ENCODE measurements at places on chromosomes 2 and 18.
A peak's percentile ranks its signal among the peaks of the same experiment; 100 is the strongest.

GRCh38 chr2:224658780-224659405, 57.3 kb downstream of the CCDC195 start:
- no peak overlapping the region for H3K27ac ChIP-seq
- H3K4me3 ChIP-seq, result no peak overlapping the region
- no peaks in the 10 kb centered on the region for H3K4me1 ChIP-seq
- no peaks in the 10 kb centered on the region for H3K27me3 ChIP-seq

DNA sequence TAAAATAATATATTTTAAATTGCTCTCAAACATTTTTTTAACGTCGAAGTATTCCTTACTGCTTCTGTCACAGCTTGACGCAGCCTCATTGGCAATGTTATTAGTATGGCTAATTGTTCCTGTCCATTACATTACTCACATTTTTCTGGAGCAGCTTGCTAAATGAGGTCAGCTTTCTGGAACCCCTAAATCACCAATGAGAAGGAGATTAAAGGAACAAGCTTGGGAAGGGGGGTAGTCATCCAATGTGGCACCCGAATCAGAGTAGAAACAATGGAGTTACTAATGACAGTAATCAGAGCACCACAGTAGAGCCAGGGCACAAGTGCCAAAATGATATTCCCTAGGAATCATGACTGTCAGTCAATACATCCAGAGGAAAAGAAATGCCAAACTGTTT, 5.1 kb downstream of the NEUROD1 start:
- H3K27ac ChIP-seq, result no peak overlapping the region
- peaks cover 20% of the 10 kb centered on the region for H3K4me1 ChIP-seq
- H3K27me3 ChIP-seq, result peaks cover 42% of the 10 kb centered on the region
- H3K36me3 ChIP-seq, result peaks cover 4% of the 10 kb centered on the region
- no peak overlapping the region for H3K4me3 ChIP-seq

GRCh38 chr18:64678048-64678447, 529.2 kb upstream of the LINC00305 start:
- H3K4me3 ChIP-seq, result no peak overlapping the region
- no peaks in the 10 kb centered on the region for H3K27me3 ChIP-seq
- H3K36me3 ChIP-seq, result no peaks in the 10 kb centered on the region
- H3K4me1 ChIP-seq, result no peaks in the 10 kb centered on the region
- H3K27ac ChIP-seq, result no peak overlapping the region
- DNase-seq, result no peak

DNA sequence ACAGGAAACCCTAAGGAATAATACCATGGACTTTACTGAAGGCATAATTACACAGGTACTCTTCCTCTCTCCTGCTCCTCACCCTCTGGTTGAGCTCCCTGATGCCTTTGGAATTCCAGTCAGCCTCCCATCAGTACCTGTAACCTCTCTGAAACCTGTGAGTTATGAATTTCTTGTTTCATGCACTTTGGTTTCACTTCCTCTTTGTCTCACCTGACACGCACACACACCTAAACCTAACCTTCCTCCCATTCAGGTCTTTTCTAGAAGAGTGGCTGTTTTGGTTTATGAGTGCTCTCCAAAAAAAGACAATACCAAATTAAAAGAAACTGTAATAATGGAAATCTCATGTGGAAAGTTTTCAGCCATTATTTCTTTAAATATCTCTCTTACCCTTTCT, 451.3 kb upstream of the VWC2L start:
- H3K4me3 ChIP-seq, result no peak overlapping the region
- H3K36me3 ChIP-seq, result no peaks in the 10 kb centered on the region

- no peak overlapping the region for H3K27ac ChIP-seq
- no peak overlapping the region for H3K4me3 ChIP-seq
- H3K4me1 ChIP-seq, result no peaks in the 10 kb centered on the region
- H3K36me3 ChIP-seq, result no peaks in the 10 kb centered on the region
- no peaks in the 10 kb centered on the region for H3K27me3 ChIP-seq
These were observed 328.9 kb upstream of the NT5C1B start for GRCh38 chr2:18918280-18918679.

GRCh38 chr2:217842017-217842416, 160.8 kb downstream of the TNS1 start:
- H3K4me1 ChIP-seq, result no peaks in the 10 kb centered on the region
- no peak overlapping the region for H3K27ac ChIP-seq
- no peak overlapping the region for H3K4me3 ChIP-seq

DNA sequence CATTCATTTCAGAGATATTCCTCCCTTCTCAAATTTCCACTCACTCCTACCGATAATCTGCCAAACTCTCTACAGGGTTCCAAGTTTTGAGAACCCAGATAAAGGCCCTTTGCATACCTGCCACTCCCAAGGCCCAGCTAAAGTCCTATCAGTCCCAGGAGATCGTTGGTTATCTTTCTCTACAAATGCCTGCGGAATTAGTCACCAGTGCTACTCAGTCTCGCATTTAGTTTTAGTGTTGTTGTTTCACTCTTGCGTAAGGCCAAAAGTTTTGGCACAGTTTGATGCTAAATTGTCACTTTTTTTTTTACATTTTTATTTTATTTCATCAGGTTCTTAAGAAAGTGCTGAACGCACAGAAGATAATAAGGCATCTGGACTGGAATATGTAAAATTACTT, 29.2 kb upstream of the SETBP1 start:
- H3K27ac ChIP-seq, result no peak overlapping the region
- no peak overlapping the region for H3K4me3 ChIP-seq
- no peak for DNase-seq
- H3K36me3 ChIP-seq, result no peaks in the 10 kb centered on the region
- no peaks in the 10 kb centered on the region for H3K27me3 ChIP-seq
- no peaks in the 10 kb centered on the region for H3K4me1 ChIP-seq

GRCh38 chr2:20454036-20454981, 7.4 kb downstream of the RHOB start:
- H3K4me1 ChIP-seq, result peaks cover 2% of the 10 kb centered on the region
- no peak overlapping the region for H3K4me3 ChIP-seq
- H3K36me3 ChIP-seq, result no peaks in the 10 kb centered on the region
- DNase-seq, result no peak

DNA sequence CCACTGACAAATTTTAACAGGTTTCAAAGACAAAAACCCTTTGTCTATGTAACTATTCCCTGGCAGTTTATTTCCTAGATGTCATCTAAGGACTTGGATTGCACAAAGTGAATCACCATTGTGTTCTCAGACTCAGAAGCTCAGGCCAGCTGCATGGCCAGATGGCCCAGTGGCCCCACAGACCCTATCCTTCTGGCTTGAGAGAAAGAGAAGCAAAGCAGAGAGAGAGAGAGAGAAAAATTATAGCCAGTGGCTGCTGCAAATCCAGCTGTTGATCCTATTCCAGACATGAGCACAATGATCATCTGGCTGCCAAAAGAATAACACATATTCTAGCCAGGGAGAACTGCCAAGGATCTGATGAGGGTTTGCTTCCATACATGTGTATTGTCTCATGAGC, 25.8 kb downstream of the CTLA4 start:
- no peak overlapping the region for H3K27ac ChIP-seq
- peaks cover 43% of the 10 kb centered on the region for H3K4me1 ChIP-seq
- H3K27me3 ChIP-seq, result no peaks in the 10 kb centered on the region
- no peak overlapping the region for H3K4me3 ChIP-seq
- peaks cover 4% of the 10 kb centered on the region for H3K36me3 ChIP-seq

- peaks cover 10% of the 10 kb centered on the region for H3K27me3 ChIP-seq
- no peak overlapping the region for H3K27ac ChIP-seq
- H3K36me3 ChIP-seq, result no peaks in the 10 kb centered on the region
- DNase-seq, result no peak
These were observed 21.6 kb upstream of the TMEM17 start for GRCh38 chr2:62527478-62528210.

DNA sequence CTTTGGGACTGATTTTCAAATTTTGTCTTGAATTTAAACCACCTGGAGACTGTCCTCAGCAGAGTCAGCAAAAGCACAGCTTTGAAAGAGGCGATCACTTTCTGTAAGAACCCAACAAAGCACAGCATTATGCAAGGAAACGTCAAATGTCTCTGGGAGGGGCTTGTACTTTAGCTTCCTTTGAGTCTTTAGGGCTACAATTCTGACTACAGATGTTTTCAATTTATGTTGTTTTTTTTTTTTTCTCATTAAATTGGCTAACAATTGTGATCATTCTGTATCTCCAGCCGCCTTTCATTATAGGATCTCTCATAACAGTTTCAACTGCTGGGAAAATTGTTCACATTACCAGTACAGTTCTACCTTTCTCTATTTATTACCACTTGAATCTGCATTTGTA, 48.3 kb downstream of the COL3A1 start:
- DNase-seq, result no peak
- no peak overlapping the region for H3K4me3 ChIP-seq
- H3K27me3 ChIP-seq, result no peaks in the 10 kb centered on the region
- no peak overlapping the region for H3K27ac ChIP-seq
- H3K4me1 ChIP-seq, result no peaks in the 10 kb centered on the region

DNA sequence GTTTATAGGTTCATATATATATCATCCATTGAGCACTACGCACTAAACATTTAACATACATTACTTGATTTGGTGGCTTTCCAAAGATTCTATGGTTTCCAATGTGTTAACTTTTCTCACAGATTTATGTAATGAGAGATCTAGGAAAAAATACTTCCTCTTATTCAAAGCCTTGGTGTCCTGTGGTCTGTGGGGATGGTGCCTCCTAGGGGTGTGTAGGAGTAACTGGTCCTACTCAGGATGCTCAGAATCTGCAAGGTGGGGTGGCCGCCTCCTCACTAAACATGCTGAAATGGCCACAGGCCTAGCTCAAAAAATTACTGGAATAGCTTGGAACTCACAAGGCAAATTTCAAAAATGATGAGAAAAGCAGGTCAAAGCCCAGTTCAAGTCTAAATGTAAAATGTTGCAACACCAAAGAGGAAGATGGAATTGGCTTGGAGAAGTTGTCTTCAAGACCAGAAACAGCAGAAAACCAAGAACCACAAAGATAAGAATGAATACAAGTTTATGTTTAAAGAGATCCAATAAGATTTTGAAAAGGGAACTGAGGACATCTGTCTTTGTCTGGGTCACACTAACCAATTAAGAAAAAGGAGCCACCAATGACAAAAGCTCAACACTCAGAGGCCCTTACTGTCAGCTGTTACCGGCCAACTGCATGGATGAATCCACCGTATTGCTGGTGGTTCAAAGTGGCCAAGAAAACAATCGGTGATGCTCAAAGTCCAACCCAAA, 11.5 kb downstream of the GPR55 start:
- H3K4me3 ChIP-seq, result no peak overlapping the region
- H3K4me1 ChIP-seq, result peaks cover 10% of the 10 kb centered on the region
- peak; percentile 39 for DNase-seq
- peaks cover 3% of the 10 kb centered on the region for H3K36me3 ChIP-seq
- peaks cover 23% of the 10 kb centered on the region for H3K27me3 ChIP-seq
- no peak overlapping the region for H3K27ac ChIP-seq

DNA sequence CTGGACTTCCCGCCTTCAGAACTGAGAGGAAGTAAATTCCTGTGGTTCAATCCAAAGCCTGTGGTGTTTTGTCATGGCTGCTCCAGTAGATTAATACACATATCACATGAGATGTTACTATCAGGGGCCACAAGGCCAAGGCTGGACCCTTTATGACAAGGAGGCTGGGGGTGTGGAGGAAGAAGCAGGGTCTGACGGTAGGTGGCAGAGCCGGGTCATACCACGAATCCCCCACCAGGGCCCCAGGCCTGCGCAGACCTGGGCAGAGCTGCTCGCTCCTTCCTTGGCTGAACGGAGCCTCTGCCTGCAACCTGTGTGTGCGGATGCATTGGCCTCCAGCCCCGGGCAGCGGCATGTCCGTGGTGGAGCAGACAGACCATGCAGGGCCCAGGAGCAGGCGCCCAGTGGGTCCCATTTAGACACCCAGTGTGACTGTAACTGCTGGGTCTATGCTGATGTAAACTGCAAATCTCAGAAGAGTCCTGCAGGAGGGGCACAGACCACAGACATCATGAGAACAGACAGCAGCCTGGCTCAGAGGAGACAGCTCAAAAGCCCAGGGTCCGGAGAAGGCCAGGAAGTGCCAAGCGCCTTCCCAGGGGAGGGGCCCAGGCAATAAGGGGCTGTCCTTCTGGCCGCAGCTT, 155.2 kb downstream of the PXDN start:
- DNase-seq, result no peak
- peaks cover 19% of the 10 kb centered on the region for H3K27me3 ChIP-seq
- no peaks in the 10 kb centered on the region for H3K36me3 ChIP-seq
- no peaks in the 10 kb centered on the region for H3K4me1 ChIP-seq

- no peaks in the 10 kb centered on the region for H3K36me3 ChIP-seq
- H3K4me3 ChIP-seq, result no peak overlapping the region
- no peak overlapping the region for H3K27ac ChIP-seq
- H3K4me1 ChIP-seq, result peaks cover 20% of the 10 kb centered on the region
- no peak for DNase-seq
These were observed 23.6 kb upstream of the ID2 start for GRCh38 chr2:8658064-8658862.

GRCh38 chr2:164504253-164504652, 117.0 kb downstream of the GRB14 start:
- H3K27me3 ChIP-seq, result no peaks in the 10 kb centered on the region
- H3K4me3 ChIP-seq, result no peak overlapping the region
- no peak for DNase-seq
- no peaks in the 10 kb centered on the region for H3K4me1 ChIP-seq
- H3K27ac ChIP-seq, result no peak overlapping the region

DNA sequence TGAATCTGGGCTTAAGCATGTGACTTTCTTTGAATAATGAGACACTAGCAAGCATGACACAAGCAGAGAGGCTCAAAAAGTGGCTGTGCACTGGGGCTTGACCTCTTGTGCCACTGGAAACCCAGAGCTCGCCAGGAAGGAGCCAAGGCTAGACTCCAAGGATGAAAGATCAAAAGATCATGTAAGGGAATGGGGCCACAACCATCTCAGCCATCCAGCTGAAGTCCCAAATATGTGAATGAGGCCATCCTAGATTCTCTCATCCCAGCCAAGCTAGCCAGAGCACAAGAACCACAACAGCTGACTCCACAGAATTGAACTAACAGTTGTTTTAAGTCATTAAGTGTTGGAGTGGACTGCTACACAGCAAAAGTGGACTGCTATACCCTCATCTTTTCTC, 288.1 kb downstream of the CCDC178 start:
- no peak for DNase-seq
- no peak overlapping the region for H3K4me3 ChIP-seq
- H3K36me3 ChIP-seq, result no peaks in the 10 kb centered on the region
- no peaks in the 10 kb centered on the region for H3K4me1 ChIP-seq
- H3K27me3 ChIP-seq, result no peaks in the 10 kb centered on the region

DNA sequence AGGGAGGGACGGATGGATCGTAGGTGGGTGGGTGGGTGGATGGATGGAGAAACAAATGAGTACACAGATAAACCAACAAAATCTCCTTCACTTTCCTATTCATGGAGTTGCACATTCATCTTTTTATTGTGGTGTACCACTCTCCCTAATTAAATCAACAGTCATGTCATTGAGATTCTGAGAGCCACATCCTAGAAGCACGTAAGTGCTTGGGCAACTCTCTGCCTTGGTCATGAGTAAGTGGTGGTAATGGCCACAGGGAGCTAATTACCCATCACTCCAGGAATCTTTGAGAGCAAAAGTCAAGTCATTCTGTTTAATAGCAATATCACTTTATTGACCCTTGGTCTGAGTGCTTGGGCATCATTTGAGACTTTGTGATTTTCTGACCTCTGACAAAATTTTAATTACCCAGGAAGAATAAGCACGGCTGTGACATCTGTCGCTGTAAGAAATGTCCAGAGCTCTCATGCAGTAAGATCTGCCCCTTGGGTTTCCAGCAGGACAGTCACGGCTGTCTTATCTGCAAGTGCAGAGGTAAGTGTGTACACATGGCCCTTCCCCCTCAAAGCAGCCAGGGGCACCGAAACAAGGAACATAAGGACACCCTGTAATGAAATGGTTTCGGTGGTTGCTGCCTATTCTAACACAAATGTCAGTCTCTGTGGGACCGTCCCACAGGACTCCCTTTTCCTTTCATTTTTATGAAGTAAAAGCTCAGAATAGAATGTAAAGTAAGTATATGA, 85.9 kb downstream of the FEZ2 start:
- H3K27me3 ChIP-seq, result no peaks in the 10 kb centered on the region
- H3K4me1 ChIP-seq, result no peaks in the 10 kb centered on the region
- H3K4me3 ChIP-seq, result no peak overlapping the region
- H3K27ac ChIP-seq, result no peak overlapping the region
- no peak for DNase-seq

Data from activated naive CD4-positive, alpha-beta T cell treated with anti-CD3 and anti-CD28 coated beads, Interleukin-2, amount 10 ng/mL, durations not matched to agents 7 days and 5 days (primary cell).